ENCODE measurements at places on chromosomes 3 and 15. TPM values are rescaled to one million over a fixed set of nuclear protein-coding genes. Genes with fewer than 3 reads are reported as not detected.

The TUSC7 gene
- not detected for polyA plus RNA-seq

The ACTC1 gene
- polyA plus RNA-seq: 22.6 TPM

DNA sequence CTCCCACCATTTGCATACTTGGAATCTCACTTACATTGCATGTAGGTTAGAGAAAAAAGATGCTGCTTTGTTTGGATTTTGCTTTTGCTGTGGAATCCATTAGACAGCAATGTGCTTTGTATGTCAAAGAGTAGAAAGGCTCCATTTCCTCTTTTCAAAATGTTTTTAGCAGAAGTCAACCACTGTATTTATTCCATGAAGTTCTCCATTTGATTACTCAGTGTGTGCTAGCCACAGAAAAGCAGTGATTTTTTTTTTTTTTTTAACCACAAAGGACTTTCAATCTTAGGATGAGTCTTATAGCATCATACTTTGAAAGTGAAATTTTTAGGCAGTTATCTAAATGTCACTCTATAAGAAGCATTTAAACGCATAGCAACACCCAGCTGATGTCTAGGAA lies 285.0 kb upstream of the ADAMTS9 start:
- no peak for DNase-seq

- DNase-seq: no peak
Observed at GRCh38 chr3:196057760-196058331, 24.0 kb downstream of the TFRC start.
